CD4-positive, alpha-beta T cell treated with Interleukin-21 for 1 hour (primary cell): ENCODE measurements at places on chromosomes 11 and 22.

DNA sequence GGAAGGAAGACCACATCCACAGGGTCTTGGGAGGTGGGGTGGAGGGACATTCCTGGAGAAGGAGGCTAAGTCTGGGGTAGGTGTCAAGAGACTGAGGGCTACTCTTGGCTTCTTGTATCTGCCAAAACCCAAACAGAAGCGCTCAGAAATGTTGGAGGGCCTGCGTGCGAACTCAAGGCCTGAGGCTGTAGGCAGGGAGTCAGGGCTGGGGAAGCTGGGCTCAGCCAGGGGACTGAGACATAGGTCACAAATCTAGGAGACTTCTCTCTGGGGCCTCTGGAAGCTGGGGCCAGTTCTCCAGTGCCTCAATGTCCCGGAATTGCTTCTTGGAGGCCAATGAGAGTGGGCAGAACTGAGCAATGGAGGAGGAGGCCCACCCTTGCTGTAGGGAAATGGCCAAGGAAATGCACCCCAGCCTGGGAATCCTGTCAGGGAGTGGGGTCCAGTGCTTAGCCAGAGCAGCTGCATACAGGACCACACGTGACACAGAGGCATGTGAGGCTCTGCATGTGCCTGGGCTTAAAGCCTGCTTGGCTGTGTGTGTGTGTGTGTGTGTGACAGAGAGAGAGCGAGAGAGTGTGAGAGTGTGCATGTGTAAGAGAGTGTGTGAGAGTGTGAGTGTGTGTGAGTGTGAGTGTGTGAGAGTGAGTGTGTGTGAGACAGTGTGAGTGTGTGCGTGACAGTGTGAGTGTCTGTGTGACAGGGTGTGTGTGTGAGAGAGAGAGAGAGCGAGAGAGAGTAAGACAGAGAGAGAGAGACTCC lies 141.3 kb downstream of the ST3GAL4 start:
- no peak for DNase-seq

DNA sequence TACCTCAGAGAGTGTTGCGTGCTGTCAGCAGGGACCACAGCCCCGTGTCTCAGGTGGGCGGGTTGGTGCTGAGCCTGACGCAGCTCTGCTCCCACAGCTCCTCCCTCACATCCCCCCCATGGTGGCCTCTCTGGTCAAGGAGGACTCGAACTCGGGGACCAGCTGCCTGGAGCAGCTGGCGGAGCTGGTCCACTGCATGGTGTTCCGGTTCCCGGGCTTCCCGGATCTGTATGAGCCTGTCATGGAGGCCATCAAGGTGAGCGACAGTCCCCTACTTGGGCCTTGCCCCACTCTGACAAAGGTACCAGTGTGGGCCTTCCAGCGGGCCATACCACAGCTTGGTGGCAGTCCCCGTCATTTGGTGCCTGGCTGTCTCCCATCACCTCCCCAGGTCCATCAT lies 11.8 kb downstream of the USP35 start:
- no peak for DNase-seq

DNA sequence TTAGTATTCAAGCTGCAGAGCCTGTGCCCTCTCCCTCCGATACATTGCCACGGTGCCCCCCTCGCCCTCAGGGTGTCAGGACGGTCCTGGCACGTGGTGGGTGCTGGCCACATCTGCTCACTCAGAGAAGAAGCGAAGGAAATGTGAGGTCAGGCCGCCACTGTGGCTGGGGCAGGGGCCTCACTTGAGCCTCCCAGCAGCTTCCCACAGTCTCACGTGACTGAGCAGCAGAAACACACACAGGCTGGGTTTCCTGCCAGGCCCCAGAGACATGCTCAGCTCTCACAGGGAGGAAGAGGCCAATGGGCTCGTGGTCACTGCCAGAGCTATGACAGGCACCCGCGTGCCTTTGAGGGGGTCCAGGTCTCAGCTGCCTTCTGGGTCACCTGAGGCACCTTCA lies 37.9 kb upstream of the PRR5 start:
- DNase-seq: peak; percentile 66

DNA sequence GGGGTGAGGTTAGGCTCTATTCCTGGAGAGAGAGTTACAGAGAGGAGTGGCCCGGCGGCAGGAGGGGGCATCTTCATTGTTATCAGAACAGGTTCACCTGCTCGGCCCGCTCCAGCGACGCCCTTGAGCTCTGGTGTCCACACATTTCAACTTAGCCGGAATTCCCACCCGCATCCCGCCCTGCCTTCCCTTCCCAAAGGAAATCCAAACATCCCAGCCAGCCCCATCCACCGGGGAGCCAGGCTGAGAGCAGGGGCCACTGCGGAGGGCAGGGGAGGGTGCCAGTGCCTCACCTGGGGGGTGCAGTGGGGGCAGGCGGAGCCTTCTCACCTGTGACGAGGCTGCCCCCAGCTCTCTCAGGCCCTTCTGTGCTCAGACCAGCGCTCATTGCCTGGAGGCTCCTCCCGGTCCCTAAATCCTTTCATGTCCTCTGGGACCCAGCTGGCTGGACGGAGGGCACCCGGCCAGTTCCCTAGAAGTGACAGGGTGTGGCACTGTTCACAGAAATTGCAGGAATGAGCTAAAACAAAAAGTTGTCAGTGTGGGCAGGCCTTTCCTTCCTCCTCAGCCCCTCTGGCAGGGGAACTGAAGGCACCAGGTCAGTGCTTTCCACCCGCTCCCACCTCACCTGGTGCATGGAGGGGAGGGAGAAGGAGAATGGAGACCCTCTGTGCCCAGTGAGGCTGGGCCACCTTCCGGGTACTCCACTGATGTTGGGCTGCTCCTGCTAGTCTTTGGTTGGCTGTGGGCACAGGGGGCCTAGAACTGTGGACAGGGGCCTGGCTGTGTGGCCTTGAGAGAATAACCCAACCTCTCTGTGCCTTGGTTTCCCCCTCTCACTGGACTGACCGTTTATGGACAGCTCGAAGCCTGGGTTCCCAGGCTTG lies 2.2 kb upstream of the MRGPRG start:
- DNase-seq: no peak

DNA sequence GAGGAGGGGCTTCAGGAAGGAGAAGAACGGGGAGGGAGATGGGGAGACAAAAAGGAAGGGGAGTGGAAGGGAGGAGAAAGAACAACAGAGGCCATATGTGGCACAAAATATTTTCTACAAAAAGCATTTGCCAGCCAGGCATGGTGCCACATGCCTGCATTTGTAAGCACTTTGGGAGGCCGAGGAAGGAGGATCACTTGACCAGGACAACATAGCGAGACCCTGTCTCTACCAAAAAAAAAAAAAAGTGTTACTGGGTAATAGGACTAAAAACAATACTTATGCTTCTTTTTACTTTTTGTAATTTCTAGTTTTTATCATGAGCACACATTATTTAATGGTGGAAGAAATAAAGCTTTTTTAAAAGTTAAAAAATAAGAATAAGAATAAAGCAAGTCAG lies 5.3 kb downstream of the FAM168A start:
- DNase-seq: no peak

DNA sequence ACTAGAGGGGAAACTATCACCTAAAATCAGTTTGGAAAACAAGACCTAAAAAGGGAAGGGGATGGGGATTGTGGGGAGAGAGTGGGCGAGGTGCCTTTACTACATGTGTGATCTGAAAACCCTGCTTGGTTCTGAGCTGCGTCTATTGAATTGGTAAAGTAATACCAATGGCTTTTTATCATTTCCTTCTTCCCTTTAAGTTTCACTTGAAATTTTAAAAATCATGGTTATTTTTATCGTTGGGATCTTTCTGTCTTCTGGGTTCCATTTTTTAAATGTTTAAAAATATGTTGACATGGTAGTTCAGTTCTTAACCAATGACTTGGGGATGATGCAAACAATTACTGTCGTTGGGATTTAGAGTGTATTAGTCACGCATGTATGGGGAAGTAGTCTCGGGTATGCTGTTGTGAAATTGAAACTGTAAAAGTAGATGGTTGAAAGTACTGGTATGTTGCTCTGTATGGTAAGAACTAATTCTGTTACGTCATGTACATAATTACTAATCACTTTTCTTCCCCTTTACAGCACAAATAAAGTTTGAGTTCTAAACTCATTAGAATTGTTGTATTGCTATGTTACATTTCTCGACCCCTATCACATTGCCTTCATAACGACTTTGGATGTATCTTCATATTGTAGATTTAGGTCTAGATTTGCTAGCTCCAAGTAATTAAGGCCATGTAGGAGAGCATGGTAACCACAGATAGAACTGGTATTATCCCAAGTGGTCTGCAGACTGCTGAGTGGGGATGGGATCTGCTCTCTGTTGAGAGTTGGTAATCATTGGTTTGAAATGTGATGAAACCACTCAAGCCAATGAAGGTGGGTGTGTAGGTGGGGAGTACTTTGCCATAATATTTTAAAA lies 3.6 kb downstream of the NEAT1 start:
- peak; percentile 85 for DNase-seq

GRCh38 chr22:44625981-44626687 lies 75.9 kb upstream of the PRR5 start:
- DNase-seq: peak; percentile 83

- no peak for DNase-seq
Measured at GRCh38 chr11:61377461-61378160, 14.8 kb upstream of the TMEM216 start.

- DNase-seq: no peak
Measured at GRCh38 chr22:29617922-29618629, 14.6 kb downstream of the NF2 start.

GRCh38 chr11:19511066-19511412 lies 201.6 kb upstream of the NAV2 start:
- no peak for DNase-seq

DNA sequence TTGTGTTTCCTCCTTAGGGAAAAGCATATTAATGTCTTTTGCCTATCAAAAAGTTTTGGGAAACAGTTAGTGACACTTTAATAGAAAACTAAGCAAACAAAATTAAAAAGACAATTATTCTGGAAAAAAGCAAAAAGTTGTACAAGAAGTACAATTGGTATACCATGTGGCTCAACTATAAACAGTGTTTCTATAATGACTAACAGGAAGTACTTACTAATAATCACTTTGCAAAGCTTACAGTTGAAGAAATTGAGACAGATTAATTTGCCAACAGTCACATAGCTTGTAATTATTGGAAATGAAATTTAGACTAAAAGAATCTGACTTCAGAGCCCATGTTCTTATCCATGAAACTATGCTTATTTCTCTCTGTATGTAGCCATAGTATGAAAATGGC lies 24.7 kb downstream of the PPME1 start:
- DNase-seq: no peak

DNA sequence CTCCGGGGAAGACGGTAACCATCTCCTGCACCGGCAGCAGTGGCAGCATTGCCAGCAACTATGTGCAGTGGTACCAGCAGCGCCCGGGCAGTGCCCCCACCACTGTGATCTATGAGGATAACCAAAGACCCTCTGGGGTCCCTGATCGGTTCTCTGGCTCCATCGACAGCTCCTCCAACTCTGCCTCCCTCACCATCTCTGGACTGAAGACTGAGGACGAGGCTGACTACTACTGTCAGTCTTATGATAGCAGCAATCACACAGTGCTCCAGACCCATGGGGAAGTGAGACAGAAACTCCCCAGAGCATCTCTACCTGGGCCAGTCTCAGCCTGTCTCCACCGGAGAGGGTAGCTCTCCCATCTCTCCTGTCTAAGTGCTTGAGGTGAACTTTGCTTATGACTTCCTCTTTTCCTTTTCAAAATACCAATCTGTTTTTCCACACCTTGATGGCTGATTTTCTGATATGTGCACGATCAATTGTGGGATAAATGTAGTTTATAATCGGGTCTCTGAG lies 48.5 kb upstream of the VPREB1 start:
- DNase-seq: no peak

GRCh38 chr11:128884703-128885338 lies 6.3 kb upstream of the KCNJ5 start:
- peak; percentile 75 for DNase-seq

DNA sequence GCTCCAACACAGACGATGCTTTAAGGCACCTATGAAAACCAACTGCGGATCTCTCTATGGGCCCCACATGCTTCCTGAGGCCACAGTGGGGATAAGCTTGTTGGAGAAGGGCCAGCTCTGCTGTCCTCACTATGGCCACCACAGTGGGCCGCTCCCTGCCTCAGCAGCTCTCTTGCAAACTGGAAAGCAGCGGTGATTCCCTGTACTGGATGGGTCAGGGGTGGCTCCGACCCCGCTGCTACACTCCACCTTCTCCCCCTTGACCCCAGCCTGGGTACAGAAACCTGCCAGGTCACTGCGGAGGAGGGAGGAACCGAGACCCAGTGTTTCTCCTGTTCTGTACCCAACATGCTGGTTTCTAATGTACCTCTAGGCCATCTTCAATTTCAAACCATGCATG lies 403.9 kb downstream of the CTTN start:
- DNase-seq: no peak

DNA sequence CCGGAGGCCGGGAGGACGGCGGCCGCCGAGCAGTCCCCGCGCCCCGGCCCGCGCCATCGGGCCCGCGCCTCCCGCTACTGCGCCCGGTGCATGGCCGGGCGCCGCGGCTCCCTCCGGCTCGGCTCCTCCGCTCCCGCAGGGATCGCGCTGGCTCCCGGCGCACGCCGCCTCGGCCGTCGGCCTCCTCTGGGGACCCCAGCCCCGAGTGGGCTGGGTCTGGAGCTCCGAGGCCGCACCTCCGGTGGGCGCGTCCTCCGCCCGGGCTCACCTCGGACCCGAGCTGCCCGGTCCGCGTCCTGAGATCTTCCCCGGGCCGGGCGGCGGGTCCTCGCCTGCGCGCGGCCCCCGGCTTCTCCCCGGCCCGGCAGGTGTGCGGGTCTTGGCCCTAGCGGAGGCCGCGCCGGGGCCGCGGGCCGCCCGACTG lies 251 bp downstream of the SHISA8 start:
- no peak for DNase-seq

DNA sequence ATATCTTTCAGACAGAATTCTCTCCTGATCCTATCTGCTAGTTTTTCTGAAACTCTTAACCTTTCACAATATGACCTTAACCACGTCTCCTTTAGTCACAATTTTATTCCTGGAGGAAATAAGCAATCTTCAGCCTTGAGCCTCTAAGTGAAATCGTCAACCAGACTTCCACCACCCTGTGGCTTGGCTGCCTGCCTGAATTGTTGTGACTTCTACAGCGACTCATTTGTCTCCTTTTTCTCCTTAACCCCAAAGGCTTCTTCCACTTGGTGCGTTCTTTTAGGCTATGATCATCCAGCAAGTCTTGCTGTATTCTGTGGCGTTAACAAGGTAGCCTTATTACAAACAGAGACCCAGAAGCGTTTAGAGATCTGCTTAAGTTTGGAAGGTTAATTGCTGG lies 535.1 kb upstream of the ARHGAP42 start:
- no peak for DNase-seq

- no peak for DNase-seq
Measured at GRCh38 chr11:133467686-133468085, 64.6 kb downstream of the OPCML start.

DNA sequence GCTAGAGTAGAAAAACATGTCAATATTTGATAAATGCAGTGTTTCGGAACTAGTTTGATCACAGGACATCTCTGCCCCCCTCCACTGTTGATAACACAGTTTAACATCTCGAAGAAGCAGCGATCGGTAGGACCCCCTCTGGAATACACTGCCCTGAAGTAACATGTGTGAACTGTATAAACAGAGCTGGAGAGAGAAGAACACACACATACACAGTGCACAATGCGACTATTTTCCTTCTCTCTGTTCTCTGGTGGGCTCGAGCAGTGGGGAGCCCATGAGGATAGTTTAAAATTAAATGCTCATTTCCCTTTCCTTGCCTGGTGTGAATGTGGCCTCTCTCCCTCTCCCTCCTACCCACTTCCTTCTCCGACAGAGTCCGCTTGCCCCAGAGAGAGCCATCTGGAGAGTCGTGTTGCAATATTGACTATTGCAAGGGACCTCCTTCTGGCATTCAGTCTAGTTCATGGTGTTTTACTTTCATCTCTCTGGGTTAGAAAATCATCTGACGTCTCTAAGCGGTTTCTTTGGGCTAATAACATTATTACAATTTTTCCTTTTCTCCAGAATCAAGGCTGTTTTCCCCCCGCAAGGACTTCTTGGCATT lies 51.6 kb upstream of the BARX2 start:
- DNase-seq: no peak
